ENCODE measurements at places on chromosomes 11 and 22. TPM values are rescaled to one million over a fixed set of nuclear protein-coding genes. Genes with fewer than 3 reads are reported as not detected.

OR8D4 gene
- total RNA-seq: not detected

TSPAN18 gene
- 34.3 TPM for total RNA-seq

LIMK2 gene
- total RNA-seq: 49.1 TPM

E2F8 gene
- 2.5 TPM for total RNA-seq
